ENCODE measurements at places on chromosomes 11 and 22.

DNA sequence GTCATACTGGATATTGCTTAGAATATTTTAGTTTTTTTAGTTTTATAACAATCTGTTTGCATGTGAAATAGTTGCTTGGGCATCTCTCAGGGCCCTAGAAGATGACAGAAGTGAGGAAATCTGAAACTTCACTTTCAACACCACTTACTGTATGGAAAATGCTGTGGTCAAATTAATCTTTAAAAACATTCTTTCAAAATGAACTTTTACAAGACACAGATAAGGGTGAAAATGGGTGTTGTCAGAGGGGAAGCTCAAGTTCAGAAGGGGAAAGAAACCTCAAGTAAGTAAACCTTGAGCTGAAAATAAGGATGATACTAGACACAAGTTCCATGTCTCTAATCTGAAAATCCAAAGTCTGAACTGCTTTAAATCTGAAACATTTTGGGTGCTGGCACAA lies 1840.1 kb upstream of the RAG2 start:
- no peak for DNase-seq

DNA sequence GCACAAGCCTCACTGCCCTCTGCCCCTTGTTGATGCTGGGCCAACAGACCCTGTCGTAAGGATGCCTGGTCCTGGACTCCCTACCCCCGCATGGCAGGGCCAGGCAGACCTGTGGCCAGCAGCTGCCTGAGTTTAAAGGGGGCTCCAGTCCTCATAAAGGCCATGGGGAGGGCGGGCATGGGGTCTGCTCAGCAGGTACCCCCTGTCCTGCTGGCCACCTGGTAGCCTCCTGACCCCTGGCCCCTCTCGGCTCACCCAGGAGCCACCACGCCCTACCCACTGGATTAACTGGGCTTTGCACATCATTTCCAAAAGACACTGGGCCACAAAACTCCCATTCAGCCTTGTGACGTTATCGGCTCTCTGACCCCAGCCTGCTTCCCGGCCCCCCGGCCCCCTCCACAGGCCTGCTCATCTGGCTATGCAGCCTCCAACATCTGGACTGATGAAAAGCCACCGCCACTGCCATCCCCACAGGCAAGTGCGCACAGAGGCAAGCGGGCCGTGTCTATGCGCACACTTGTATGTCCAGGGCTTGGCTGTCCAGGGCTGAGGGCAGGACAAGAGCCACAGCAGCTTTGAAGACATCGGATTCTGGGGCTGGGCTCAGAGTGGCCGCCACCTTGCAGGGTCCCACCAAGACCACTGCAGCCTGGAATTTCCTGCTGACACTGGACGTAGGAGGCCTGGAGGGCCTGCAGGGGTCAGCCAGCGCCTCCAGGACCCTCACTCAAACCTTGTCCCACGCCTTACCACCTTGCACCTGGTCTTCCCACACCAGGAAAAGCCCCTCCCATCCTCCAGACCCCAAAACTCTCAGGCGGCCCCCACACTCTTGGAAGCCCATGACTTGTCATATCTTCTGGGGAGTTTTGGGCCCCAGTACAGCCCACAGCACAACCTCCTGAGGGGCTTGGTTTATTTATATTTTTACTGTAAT lies 48.7 kb downstream of the IGF2 start:
- DNase-seq, result no peak

DNA sequence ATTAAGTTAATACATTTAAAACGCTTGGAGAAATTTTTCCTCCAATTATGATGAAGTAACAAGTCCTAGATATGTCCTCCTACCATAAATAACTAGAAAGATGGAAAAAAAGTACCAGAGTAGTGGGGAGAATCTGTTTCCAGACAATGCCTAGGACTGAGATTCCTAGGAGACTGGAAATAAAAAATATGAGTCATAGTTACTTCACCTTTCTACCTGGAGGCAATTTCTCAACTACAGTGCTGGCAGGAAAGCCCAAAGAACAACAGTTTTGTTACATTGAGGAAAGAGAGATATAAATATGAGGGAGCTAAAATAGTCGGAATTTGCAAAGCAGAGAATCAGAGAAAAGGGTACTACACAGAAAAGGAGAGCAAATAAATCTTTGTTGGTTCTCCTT lies 202.1 kb upstream of the ARHGAP42 start:
- DNase-seq, result no peak

- no peak for DNase-seq
Observed at GRCh38 chr11:68074584-68075352, 35.9 kb downstream of the TCIRG1 start.

- no peak for DNase-seq
Observed at GRCh38 chr11:6919698-6920097, 1.1 kb upstream of the OR2D3 start.

DNA sequence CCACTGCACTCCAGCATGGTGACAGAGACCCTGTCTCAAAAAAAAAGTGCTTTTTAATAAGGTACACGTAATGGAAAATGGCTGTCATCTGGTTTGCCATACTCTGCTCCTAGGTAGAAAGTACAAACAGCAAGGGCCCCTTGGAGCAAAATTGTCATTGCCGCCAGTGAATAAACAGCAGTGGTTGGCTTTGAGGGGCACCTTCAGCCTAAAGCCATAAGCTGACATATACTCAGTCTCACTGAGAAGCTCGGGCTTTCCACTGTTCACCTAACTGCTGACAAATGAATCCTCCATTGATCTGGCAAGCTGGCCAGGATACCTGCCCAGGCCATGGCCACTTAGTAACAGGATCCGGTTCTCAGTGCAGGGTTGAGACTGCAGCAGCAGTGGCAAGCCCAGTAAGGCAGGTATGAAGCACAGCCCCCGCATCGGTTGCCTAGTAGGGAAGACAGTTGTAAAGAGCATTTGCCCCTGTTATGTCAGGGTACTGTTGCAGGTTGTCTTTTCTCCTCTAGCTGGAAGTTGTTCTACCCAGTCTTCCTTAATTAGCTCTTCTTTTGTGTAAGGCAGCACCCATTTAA lies 38.8 kb downstream of the MARK2 start:
- DNase-seq, result no peak

- DNase-seq, result no peak
Observed at GRCh38 chr11:91258876-91259275, 965.7 kb upstream of the FAT3 start.

GRCh38 chr11:1925373-1926155 lies 6.1 kb downstream of the TNNT3 start:
- no peak for DNase-seq

GRCh38 chr22:36541831-36542411 lies 13.0 kb upstream of the EIF3D start:
- peak; percentile 29 for DNase-seq

GRCh38 chr11:14764579-14765527 lies 121.2 kb downstream of the PDE3B start:
- DNase-seq, result peak; percentile 27

GRCh38 chr22:40803321-40803720 lies 15.8 kb downstream of the SLC25A17 start:
- no peak for DNase-seq

GRCh38 chr22:27804470-27805297 lies 3.1 kb upstream of the MN1 start:
- DNase-seq, result peak; percentile 32

DNA sequence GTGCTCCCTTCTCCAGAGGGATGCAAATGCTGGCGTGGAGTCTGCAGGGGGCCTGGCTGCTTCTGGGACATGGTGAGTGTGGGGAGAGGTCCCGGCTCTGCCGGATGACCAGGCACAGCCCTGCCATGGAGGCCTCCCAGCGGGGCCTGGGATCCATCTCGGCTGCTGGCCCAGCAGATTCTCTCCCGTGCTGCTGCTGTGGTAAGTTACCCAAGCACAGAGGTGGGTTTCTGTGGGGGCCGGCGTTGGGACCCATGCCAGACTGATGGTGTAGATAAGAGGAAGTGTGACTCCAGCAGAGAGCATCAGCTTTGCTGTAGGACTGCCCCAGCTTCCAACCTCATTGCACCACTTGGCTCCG lies 147.5 kb upstream of the B3GAT1 start:
- DNase-seq, result no peak

DNA sequence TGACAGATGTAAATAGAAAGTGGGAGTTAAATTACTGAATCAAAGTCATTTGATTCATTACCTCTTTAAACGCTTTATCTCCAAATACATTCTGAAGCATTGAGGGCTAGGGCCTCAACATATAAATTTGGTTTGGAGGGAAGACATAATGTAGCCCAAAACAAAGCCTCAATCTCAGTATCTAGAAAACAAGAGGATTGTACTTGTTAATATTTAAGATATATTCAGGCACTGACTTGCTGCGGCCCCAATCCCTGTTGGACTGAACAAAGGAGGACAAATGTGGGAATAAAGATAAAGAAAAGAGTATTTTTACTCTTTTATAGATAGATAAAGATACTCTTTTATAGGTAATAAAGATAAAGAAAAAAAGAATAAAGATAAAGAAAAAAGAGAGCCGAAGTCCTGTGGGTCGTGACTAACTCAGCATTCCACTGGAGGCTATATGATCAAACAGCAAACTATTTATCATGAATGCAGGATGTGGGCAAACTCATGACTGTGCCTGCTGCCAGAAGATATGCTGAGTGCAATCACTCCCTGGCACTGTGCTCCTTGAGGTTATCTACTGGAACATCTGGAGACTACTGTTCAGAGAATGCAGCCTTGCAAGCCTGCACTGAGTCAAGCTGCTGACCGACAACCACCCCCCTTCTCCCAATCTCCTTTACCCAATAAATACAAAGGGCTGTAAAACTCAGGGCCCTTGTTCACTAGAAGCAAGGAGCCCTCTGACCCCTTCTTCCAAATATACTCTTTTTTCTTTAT lies 6.9 kb downstream of the OR10V1 start:
- no peak for DNase-seq

DNA sequence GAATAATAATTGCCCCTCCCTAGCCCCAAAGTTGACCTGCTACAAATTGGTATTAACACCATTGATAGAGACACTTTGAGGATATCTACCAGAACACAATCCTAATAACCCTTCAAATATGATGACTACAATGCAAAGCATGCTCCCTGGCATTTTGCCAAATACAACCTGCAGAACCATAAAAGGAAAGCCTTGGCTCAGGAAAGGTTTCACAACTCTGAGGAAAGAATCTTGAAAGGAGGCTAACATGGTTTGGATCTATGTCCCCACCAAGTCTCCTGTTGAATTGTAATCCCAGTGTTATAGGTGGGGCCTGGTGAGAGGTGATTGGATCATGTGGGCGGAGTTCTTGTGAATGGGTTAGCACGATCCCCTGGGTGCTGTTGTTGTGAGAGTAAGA lies 140.4 kb upstream of the ARHGAP42 start:
- DNase-seq, result no peak

DNA sequence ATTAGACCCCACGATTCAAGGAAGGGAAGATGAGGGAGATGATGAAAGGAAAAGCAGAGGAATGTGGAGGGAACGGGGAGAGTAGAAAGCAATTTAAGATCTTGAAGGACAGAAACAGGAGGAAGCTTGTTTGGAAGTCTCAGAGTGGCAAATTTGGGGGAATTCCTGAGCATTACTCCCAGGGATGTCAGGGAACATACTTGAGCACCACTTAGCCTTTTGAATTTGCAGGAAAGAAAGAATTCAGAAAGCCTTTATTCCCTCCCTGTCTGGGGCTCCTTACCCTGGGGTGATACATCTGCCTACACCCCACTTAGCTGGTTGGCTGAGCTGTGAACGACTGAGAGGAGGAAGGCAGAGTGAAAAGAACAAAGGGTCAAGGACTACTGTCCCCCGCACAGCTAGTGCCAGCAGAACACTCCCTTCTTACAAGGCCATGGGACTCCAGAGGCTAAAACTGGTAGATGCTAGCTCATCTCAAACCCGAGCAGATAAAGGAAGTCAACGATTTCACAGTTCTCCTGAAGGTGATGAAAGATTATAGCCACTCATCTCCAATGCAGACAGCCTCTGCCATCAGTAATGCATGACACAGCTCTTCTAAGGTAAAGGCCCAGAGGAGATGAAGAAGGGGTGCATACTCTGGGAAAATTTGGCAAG lies 84.0 kb upstream of the AKIP1 start:
- no peak for DNase-seq

DNA sequence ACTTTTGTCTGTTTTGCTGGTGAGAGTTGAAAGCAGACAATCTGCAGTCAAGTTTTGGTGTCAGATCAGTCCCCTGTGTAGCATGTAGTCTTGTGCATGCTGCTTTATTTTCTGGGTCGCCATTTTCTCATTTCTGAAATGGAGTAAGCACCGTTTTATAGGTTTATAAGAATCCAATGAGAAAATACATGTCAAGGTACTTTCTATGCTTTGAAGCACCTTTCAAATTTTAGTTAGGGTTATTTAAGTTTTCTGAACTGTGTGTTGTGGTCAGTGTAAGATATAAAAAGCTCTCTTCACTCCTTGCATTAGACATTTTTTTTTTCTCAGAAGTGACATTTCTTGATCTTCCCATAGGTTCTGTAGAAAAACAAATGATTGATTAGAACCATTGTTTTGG lies 283.2 kb downstream of the ETS1 start:
- no peak for DNase-seq

DNA sequence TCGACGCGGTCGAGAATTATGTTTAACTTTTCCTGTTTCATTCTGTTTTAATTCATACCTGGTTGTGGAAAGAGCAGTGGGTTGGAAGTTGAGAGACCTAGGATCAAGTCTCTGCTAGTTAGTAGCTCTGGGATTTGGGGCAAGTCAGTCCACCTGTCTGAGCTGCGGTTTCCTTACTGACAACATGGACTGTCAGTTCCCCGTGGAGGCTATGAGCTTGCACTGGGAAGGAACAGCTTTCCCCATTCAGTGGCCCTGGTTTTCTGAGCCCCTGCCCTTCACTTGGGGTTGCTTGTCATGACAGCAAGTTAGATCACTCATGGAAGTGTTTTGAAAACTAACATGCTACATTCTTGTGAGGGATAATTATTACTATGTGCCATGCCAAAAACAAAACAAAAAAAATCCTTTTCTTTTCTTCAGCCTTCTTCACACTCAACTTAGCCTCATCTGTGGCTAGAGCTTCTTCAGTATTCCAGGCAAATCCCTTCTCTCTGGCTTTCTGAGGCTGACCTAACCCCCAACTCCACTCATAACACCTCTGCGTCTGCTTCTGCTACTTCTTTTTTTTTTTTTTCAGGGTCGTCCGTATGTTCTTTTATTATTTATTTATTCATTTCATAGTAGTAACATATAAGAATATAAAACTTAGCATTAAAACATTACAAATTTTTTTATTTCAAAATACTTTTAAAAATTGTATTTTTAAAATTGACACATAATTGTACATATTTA lies 43.0 kb upstream of the ZBED5 start:
- no peak for DNase-seq

GRCh38 chr22:43887391-43887790 lies 4.4 kb downstream of the PNPLA5 start:
- DNase-seq, result no peak

GRCh38 chr11:130831976-130832375 lies 84.3 kb downstream of the SNX19 start:
- no peak for DNase-seq

DNA sequence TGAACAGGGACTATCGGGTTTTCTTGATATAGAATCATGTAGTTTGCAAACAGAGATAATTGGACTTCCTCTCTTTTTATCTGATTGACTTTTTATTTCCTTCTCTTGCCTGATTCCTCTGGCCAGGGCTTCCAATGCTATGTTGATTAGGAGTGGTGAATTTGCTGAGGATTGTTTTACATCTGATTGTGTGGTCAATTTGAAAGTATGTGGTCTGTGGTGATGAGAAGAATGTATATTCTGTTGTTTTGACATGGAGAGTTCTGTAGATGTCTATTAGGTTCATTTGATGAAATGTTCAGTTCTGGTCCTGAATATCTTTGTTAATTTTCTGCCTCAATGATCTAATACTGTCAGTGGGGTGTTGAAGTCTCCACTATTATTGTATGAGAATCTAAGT lies 713.2 kb upstream of the CCDC179 start:
- DNase-seq, result no peak

Measured in activated T-cell treated with anti-CD3 and anti-CD28 coated beads for 24 hours (primary cell).